ENCODE measurements at places on chromosomes 13 and 19.

DNA sequence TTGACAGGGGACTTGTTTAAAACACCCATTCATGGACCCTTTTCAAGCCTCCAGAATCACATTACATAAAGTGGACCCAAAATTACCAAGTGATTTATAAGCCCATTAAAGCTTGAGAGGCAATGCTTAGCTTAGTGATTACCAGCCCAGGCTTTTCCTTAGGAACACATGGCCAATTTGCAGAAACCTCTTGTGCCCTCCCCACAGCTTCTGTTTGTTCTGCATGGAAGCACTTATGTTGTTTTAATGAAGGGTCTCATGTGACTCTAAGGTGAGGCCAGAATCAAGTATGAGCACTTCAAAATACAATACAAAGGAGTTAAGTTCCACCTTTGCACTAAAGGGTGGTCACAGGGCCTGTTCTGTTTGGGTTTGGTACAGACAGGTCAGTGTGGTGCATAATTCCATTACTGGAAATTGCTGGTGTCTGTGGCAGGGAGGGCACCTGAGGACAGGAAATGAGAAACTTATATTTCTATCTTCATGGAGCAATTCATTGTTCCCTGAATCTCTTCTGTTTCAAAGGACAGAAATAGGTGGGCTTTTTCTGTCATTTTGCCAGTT is 15.3 kb downstream of the ZNF486 start:
- no peak for DNase-seq

GRCh38 chr19:56316728-56317127 is 2.1 kb upstream of the ZSCAN5A start:
- no peak for DNase-seq

- no peak for DNase-seq
Measured at GRCh38 chr13:48901781-48902180, 73.9 kb upstream of the FNDC3A start.

DNA sequence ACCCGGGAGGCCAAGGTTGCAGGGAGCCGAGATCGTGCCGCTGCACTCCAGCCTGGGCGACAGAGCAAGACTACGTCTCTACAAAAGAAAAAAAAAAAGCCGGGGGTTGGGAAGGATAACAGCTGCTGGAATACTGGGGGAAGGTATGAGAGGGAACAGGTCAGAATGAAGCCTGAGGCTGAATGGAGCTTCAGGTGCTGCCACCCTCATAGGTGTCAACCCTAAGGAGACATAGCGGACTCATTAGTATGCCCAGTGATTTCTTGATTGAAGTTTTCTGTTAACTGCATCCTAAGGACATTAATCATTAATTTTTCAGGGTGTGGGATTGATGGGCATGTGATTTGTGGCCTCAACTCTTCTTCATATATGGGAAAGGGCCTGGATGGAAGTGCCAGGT is 6.0 kb downstream of the SMARCA4 start:
- DNase-seq: no peak

- DNase-seq: peak; percentile 78
Measured at GRCh38 chr13:64993514-64994164, 2236.5 kb downstream of the PCDH9 start.

GRCh38 chr19:18108897-18109296 is 11.3 kb downstream of the MAST3 start:
- peak; percentile 23 for DNase-seq

DNA sequence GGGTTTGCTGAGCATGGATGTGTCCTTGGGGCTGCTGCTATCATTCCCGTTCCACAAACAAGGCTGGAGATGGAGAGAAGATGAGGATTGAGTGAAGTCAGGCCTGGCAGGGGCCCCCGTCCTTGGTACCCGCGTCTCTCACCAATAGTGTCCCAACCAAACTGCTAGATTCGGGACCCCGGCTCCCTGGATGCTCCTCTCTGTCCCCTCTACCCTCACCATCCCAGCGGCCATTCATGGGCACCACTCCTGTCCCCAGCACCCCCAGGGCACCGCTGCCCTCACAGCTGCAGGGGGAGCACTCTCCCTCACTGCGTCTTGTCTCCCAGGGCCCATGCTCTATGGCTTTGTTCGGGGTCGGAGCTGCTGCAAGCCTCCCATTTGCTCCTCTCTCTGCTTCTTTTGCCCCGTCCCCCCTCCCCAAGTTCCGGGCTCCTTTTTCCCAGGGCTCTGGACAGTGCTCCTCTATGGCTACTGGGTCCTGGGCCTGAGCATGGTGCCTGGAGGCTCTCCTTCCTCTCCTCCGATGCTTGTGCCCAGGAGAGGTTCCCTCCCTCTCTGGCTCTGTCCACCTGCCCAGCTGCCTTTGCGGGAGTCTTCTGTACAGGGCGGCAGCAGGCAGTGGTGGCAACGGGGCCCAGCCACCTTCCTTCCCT is 219.5 kb downstream of the TEX29 start:
- DNase-seq: no peak

DNA sequence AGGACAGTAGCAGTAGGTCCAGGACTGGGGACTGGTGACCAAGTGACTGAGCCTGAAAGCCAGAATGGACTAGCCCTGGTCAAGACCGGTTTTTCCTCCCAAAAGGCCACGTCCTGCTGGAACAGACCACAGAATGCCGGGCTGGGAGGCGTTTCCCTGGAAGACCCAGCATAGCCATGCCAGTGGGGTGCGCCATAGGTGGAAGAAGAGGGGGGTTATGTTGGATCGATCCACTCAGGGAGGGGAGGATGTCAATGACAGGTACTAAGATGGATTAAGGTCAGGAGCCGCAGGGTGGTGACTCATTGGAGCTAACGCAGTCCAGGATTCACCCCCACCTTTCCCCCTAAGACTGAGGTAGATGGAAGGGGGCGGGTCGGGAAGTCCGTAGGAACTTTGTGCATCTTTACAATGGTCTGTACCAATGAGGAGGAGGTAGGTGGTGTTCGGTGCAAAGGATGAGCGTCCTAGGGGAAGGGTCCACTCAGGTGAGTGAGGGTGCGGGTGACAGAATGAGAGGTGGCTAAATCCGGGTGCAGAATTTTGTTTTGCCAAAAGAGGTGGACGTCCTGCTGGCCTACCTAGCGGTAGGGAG is 21.0 kb downstream of the VASP start:
- no peak for DNase-seq

DNA sequence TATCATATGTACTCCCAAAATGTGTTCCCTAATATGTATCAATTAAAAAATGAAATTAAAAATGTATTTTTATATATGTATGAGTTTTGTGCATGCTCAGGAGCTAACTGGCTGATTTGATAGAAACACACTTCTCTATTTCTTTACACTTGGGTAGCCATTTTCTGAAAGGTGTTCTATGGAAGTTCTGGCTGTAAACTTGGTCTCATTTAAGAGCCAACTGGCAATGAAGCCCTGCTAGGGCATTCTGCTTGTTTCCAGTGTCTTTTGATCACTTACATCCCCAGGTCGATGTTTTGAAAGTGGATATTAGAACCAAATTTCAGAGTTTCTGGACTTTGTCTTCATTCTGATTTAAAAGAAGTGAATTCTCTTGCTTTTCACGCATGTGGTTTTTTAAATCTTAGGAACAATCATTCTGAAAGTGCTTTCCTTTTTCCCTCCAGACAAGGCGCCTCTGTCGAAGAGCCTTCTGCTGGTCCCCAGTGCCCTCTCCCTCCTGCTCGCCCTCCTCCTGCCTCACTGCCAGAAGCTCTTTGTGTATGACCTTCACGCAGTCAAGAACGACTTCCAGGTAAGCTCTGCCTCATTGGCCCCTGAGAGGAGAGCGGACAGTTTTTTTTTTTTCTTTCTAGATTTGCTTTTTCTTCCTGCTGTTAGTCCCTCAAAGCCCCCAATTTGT is 20.1 kb downstream of the GPR18 start:
- DNase-seq: no peak

DNA sequence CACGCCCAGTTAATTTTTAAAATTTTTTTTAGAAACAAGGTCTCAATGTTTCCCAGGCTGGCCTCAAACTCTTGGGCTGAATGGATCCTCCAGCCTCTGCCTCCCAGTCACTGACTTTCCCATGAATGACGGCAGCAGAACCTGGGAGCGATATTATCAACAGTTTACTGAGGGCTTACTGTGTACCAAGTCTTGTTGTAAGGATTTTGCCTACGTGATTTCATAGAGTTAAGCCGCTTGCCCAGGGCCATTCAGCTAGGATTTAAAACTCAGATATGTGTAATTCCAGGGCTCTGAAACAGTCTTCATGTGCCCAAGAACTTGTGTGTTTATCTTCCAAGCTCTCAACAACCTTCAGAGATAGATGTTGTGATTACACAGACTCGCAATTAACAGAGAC is 6.0 kb upstream of the KXD1 start:
- DNase-seq: no peak

- no peak for DNase-seq
Measured at GRCh38 chr19:726993-727956, 18.5 kb downstream of the PALM start.

DNA sequence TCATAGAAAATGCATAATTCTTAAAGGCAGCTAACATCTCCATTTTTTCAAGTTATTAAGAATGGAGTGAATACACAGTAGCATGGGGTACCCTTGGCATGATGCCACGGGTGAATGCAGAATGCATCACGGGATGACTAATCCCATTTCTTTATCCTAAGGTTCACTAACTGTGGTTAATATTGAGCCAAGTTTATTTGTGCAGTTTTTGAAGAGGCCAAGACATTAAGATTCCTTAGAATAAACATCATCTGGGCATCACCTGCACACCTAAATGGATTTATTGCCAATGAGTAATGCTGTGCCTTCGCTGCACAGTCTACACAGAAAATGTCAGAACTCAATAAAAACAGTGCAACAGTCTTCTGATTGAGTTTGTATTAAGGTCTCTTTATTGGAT is 333.1 kb downstream of the GPC6 start:
- no peak for DNase-seq

- no peak for DNase-seq
Measured at GRCh38 chr13:29572575-29572974, 22.9 kb downstream of the SLC7A1 start.

GRCh38 chr19:42282819-42283187 is 13.8 kb downstream of the CIC start:
- DNase-seq: no peak

DNA sequence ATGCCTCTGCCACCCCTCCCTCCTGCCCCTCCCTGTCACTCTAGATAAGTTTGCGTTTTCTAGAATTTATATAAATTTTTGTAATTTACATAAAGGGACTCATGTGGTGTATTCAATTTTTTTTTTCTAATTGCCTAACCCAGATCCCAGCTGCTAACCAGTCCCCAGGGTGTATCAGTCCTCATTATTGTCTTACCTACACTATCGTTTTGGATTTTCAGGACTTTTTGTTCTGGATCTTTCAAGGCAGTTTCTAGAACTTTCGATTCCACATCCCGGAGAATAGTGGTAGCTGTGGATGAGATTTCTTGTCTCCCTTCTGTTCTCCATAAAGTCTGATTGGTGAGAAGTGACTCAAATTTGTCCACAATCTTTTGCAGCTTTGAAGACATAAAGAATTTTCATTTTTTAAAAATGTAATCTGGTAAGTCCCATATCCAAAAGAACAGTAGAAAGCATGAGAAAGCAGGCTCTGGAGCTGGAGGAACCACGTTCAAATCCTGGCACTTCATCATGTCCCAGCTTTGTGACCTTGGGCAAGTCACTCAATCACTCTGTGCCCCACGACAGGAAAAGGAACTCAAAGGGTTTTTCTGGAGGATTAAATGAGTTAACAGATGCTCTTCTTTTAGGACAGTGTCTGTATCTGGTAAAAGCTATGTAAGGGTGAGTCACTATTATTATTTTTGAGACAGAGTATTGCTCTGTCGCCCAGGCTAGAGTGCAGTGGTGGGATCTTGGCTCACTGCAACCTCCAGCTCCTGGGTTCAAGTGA is 19.7 kb downstream of the ADGRE3 start:
- no peak for DNase-seq

GRCh38 chr13:26539738-26540292 is 17.7 kb upstream of the WASF3 start:
- DNase-seq: no peak

- no peak for DNase-seq
Measured at GRCh38 chr13:111368091-111368490, 47.6 kb downstream of the TEX29 start.

DNA sequence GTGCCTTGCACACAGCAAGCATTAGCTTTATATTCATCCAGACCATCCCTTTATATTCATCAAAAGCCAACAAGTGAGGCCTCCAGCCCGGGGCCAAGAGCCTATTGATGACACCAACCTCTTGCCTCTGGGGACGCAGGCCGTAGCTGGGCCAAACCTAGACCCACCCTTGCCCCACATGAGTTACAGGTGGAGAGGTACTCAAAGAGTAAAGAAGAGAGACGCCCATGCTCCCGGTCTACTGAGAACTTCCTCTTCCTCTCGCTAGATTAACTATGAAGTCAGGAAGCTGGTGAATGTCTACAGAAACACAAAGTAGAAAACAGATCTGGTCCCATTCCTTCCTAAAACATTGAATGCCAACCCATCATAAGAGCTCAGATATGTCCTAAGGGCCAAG is 3.8 kb upstream of the MLNR start:
- no peak for DNase-seq

DNA sequence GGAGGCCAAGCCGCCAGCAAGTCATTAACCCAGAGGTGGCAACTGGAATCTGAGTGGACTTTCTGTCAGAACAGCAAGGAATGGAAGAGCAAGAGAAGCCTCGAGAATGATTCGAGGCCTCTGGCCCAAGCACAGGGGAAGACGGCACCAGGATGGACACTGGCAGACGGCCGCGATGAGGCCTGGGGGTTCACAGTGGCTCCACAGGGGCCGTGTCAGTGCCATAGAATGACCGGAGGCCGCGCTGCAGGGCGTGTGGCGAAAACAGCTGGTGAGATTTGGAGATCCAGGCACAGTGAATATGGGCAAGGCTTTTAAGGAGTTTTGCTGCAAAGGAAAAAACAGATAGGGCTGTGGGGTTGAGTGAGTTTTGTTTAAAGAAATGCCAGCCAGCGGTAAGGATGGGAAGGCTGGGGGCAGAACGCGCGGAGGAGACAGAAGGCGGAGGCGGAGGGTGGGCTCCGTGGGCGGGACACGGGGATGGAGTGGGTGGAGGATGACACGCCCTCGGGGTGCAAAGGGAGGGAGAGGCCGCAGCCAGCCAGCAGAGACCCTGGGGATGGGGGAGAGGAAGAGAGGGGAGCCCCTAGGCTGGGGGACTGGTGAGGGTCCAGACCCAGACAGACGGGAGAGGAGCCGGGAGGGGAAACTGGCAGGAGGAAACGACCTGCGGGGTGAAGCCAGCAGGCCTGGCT is 130.5 kb downstream of the RNF17 start:
- DNase-seq: no peak

DNA sequence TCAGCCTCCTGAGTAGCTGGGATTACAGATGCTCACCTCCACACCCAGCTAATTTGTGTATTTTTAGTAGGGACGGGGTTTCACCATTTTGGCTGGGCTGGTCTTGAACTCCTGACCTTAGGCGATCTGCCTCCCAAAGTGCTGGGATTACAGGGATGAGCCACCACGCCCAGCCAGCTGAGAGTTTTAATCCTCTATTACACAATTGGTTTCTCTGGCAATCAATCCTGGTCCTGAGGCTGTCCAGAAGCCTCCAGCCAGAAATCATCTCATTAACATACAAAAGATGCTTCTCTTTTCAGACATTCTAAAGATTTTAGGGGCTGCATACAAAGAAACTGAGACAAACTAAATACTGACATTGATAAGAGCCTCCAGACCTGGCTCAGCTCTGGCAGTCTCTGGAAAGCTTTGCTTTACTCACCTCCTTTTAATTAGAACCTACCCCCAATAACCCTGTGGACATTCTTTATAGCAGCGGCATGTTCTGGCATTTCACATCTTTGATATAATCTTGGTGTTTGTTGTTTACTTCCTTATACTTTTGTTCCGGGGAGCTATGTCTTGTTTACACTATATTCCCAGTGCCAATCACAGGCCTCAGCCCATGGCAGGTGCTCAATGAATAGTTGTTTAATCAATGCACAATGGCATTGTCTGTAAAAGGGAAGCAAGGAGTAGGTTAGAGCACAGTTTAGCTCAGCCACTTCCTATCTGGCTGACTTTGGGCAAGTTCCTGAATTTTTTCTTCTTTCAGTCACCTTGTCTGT is 4.1 kb upstream of the ZNF724 start:
- no peak for DNase-seq

Data from NAMALWA (cell line).